Cardiac fibroblast (primary cell): ENCODE measurements at places on chromosomes 2 and 18.

DNA sequence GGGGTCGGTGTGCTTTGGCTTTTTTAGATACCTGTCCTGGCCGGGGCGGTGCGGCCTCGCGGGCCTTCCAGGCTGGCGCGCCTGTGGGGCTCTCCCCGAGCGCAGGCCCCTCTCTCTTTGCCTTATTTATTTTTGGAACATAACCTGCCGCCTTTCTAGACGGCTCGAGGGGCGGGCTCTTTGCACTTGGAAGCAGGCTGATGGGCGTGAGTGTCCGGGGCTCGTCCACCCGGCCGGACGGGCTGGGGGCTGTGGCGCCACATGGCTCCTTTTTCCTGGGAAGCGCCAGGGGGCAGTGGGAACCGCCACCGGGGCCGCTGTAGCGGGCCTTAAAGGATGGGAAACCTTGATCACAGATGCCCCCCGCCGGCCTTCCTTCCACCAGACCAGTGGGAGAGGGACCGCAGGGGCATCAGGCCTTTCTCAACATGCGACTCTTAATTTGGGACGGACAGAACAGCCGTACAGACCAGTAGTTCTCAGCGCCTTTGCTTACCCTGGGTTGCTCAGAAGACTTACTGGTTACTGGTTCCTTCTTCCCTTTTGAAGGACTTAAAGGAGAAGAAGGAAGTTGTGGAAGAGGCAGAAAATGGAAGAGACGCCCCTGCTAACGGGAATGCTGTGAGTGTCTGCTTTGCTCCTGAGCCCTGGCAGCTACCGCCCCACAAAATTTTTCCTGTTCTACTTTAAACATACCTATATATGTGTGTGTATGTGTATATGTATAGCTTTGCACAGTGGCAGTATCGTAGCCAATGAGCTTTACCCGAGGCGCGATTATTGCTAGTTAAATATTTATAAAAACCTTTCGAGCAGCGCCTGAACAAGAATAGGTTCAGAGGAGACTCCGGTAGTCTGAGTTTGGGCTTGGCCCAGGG, 2.7 kb downstream of the PTMA start:
- peak; percentile 28 for DNase-seq

GRCh38 chr2:237967463-237967951, 693 bp downstream of the UBE2F start:
- DNase-seq = no peak

DNA sequence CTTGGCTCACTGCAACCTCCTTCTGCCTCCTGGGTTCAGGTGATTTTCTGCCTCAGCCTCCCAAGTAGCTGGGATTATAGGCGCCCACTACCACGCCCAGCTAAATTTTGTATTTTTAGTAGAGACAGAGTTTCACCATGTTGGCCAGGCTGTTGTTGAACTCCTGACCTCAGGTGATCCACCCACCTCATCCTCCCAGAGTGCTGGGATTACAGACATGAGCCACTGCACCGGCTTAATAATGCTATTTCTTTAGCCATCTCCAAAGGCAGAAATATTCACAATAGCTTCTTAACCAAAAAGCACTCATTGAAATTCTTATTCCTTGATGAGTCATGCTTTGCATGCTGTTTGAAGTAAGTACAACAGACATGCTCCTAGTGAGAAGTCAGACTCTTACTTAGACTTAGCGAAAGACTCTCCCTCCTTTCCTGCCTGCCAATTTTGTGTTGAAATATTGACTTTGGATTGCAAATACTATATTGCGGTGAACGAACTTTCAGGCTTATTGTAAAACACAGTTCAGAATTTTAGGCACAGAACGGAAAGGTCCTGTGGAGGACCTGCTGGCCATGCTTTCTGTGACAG, 4.4 kb downstream of the ACTR3 start:
- peak; percentile 93 for DNase-seq

- no peak for DNase-seq
Observed at GRCh38 chr2:217160978-217161973, 301.4 kb upstream of the TNP1 start.

- DNase-seq = no peak
Observed at GRCh38 chr2:163370169-163370886, 365.5 kb downstream of the FIGN start.

DNA sequence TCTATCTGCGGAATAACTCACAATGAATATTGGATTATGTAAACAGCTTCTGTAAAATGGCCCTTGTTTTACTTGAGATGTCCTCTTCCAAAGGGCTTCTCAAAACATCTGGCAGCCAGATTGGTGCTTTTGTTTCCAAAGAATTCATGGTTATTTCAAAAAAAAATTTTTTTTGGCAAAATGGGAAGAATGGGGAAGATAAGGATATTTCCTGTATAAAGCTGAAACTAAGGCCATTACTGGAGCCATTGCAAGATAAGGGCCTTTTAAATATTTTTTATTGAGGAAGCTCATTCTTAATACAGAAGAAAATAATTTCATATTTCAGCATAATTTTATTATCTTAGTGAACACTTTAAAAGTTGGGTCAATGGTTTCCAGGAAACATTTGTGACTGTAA, 259.1 kb downstream of the GALNT13 start:
- peak; percentile 31 for DNase-seq

- DNase-seq = peak; percentile 28
Observed at GRCh38 chr2:183081911-183082310, 3.4 kb downstream of the DUSP19 start.

- DNase-seq = peak; percentile 69
Observed at GRCh38 chr18:6885992-6886796, 156.7 kb downstream of the ARHGAP28 start.

DNA sequence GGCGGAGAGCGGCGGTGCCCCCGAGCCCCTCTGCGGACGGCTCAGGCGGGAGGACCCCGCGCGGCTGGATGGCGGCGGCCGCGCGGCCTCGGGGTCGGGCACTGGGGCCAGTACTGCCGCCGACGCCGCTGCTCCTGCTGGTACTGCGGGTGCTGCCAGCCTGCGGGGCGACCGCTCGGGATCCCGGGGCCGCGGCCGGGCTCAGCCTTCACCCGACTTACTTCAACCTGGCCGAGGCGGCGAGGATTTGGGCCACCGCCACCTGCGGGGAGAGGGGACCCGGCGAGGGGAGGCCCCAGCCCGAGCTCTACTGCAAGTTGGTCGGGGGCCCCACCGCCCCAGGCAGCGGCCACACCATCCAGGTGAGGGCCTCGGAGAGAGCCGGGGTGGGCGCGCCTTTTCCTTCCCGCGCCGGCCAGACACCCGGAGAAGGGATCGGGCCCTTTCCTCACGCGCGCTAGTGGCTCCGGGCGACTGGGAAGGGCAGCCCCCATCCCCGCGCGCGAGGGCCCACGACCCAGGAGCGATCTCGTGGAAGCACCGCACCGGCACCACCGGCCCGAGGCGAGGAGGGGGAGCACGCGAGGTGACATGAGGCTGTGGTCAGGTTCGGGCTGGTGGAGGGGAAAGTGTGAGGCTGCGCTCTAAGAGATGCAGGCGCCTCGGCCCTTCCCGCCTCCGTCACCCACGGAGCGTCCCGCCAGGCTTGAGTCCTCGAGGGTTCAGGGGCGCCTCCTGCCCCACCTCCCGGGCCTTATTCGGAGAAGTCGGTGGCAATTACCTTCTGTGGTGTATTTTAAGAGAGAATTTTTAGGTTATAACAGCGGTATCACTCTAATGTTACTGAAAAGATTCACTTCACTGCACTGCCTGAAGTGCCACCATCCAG, 607 bp downstream of the LAMA3 start:
- no peak for DNase-seq

GRCh38 chr2:24050041-24050979, 769 bp downstream of the FKBP1B start:
- peak; percentile 27 for DNase-seq
